ENCODE measurements at places on chromosomes 7 and 10. TPM values are rescaled to one million over a fixed set of nuclear protein-coding genes. Genes with fewer than 3 reads are reported as not detected.

HPSE2 gene
- polyA plus RNA-seq = 0.98 TPM

HOXA3 gene
- polyA plus RNA-seq = 49.7 TPM

NANOS1 gene
- polyA plus RNA-seq = 5.3 TPM

RBP4 gene
- 0.43 TPM for polyA plus RNA-seq

SSC4D gene
- polyA plus RNA-seq = 3.9 TPM

H2BK1 gene
- not detected for polyA plus RNA-seq

FGFBP3 gene
- polyA plus RNA-seq = 3.9 TPM

SPDYE16 gene
- 6.0 TPM for polyA plus RNA-seq

HABP2 gene
- polyA plus RNA-seq = 1.6 TPM

CFAP69 gene
- polyA plus RNA-seq = 12.3 TPM

- no peak for DNase-seq
Observed at GRCh38 chr10:79397575-79398303, 47.7 kb downstream of the ZCCHC24 start.

DNA sequence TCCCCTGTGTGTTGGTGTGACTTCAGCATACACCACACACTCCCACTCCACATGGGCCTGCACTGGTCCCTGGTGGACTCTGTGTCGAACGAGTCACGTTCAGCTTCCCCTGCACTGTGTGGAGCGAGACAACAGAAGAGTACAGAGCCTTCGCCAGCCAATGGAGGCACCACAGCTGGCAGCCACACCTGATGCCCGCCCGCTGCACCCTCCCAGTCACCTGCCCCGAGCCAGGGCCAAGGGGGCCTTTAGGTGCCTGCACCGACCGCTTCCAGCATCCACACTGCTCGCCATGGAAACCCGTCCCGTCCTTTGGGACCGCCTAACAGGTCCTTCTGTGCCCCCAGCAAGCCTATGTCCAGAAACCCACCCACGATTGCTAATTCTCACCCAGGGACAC lies 9.2 kb downstream of the FOXL3 start:
- no peak for DNase-seq

DNA sequence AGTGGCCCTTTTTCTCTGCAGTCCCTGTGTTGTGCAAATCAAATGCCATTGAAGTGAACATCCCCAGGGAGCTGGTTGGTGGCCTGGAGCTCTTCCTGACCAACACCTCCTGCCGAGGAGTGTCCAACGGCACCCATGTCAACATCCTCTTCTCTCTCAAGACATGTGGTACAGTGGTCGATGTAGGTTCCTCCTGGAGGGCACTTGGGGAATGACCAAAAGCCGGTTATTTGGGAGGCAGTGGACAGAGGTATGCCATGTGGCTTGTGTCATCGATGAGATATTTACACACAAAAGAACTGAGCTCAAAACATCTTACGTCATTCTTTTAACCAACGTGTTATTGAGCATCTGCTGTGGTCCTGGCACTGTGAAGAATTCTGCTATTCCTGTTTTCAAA lies 19.7 kb downstream of the OIT3 start:
- DNase-seq = no peak

DNA sequence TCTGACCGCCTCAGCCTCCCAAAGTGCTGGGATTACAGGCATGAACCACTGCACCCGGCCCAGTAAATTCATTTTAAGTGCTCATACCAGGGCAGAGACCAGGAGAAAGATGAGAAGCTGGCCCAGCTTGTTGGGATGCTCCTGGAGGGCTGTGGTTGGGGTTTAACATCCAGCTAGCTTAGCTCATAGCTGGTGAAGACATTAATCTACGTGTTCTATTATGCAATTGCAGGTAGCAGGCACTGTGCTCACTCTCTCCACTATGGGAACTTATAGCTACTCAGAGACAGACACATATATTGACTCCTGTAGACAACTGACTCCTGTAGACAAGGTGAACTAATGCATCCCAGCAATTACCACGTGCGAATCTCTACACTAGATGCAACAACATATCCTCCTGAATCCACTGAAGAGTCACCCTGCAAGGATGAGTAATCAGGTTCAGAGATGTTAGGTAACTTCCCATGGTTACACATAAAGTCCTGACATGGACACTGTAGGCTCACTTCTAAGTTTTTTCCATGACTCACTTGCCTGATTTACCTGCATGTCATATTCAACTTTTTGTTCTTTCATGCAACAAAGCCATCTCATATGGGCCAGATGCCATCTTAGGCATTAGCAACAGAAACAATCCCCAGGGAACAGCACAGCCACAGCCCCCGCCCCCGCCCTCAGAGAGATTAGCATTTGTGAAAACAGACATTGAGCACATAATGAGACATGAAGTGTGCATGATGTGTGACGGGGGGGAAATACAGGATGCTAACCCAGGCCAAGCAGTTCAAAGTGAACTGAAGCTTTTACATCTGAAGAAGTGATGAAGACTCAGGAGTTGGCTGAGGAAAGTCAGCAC lies 37.2 kb downstream of the ERLIN1 start:
- DNase-seq = no peak

GRCh38 chr7:5545222-5545914 lies 121.7 kb upstream of the TNRC18 start:
- DNase-seq = no peak

DNA sequence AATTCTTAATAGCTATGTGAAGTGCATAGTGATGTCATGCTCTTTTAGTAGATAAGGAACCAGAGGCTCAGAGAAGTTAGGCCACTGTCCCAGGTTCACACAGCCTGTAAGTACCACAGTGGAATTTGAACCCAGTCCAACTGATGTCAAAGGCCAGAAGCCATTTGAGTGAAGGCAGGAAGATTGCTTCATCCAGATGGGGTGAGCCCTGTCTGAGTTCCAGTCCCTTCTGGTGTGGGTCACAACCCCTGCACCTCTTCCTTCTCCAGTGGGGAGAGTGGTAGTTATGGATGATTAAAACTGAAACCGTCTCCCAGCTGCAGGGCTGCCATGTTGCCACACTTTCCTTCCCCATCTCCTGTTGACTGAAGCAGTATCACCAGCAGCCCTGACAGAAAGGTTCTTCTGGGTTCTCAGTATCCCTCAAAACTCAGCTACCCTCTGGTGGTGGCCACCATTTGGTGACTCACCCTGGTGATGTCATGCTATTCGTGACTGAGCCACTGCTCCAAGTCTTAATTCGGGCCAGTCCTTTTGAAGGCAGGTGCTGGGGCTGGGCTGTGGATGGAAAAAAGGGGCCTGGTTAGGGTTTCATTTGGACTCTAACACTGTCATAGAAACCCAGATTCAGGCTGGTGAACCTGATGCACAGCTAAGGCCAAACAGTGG lies 1.5 kb upstream of the C10orf95 start:
- no peak for DNase-seq

DNA sequence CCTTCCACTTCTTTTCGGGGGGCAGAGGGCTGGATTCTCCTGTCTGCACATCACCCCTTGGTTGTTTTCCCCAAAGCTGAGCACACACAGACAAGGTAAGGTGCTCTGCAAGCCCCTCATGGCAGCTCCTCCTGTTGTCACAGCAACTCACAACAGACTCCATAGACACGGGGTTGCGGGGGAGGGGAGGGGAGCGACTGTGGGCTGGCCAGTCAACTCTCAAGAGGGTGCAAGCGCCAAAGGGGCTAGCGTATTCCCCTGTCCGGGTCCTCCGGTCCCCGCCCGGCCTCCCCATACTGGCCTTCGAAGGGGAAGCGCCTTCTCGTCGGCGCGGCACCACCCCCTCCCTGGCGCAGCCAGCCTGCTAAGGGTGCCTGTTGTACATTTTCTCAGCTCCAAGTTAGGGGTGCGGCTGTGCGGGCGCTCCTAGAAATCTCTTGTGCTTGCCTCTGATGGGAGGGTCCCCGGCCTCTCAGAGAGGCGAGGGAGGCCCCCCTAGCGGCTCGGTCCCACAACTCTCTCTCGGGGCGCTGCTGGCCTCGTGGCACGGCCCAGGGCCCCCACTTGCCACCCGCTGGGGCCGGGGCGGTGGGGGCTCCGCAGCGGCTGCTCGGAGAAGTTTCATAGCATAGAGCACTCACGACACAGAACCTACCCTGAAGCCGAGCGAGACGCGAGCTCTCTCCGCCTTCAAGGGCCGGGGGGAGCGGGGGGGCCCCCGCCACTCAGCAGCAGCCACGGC lies 498 bp downstream of the RHOBTB1 start:
- peak; percentile 80 for DNase-seq

DNA sequence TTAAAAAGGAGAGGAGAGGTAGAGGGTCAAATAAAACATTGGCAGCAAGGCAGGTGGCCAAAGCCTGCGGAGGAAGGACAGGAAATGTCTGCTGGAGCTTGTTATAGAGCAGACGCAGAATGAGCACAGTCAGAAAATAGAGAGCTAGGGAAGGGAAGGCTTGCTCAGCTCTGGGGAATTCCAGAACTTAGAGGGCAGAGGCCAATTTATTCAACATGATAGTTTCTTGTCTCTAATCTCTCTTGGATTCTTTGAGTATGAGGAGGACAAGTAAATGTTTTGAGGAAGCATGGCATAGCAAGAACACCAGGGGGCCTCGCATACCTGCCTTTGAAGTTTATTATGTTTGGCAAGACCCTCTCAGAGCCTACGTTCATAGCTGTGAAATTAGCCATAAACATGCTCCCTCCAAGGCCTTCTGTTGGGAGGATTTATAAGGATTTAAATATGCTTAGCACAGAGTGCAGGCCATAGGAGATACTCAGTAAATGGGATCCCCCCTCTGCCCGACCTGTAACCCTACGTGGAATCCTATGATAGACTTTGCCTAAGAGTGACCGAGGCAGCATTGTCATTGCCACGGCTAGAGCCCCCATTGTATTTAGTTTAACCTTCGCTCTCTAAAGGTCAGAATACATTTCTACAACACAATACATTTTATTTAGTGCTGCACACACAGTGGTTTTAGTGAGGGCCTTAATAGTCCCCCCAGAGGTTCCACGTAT lies 293.9 kb downstream of the CCDC3 start:
- no peak for DNase-seq

DNA sequence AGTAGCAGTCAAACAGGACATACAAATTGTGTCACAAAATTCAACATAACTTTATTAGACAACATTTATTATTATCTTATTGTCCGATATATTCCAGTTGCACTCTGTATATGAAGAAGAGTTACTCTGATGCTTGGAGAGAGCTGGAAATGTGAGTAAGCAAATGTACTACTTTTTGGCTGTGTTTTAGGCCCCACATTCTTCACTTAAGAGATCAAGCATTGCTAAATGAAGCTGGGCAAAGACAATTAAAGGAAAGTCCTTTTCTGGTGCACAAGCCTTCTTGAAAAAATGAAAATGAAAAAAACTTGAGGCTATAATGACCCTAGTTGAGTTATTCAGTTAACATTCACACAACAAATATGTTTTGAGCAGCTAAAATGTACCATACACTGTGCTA lies 26.1 kb downstream of the MYPN start:
- no peak for DNase-seq

DNA sequence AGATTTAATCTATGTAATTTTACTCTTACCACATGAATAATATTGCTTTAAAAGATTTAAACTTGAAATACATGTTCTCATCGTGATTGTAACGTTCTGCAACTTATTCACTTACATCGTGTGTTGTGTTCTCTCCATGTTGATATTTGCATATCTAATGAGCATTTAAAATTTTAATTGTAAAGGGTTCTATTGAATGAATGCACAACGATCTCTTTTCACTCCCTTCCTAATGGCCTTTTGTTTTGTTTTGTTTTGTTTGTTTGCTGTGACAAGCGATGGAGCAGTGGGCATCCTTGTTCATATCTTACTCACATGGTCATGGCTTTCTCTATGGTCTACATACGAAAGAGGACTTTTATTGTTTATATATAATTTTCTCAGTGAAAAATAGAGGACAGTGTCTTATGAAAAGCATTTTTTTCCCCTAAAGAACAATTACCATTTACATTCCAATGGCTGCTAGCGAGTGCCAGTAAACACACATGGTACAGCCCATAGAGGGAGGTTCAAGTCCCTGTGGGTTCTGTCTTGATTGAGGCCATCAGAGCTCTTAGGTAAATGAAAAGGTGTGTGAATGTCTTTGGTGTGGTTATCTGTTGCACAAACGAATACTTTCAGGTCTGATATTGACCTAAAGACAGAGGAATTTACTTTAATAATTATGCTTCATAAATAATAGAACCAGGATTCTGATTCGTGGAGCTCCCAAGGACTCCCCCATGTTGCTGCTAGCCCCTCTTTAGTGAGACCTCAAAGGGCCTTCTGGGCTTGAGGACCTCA lies 32.4 kb downstream of the BTBD16 start:
- no peak for DNase-seq

DNA sequence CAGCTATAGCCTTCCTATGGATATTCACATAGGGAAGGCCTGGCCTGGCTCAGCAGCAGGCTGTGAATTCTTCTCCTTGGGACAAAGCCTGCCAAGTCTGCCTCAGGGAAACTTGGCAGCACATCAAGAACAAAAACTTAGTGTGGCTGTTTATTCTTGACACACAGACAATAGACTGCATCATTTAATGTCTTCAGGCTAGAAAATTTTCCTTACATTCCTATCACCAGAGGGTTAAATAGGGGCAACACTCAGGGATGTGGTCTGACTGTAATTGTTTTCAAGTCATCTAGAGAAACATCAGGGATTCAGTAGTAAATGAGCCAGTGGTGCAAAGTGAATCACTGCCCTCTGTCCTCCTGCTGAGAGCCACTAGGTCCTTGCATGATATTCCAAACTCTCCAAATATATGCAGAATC lies 137.3 kb downstream of the SEMA3C start:
- no peak for DNase-seq

GRCh38 chr10:110481919-110482318 lies 15.8 kb upstream of the DUSP5 start:
- no peak for DNase-seq

- DNase-seq = no peak
Observed at GRCh38 chr7:27250557-27251070, 8.0 kb downstream of the EVX1 start.

GRCh38 chr10:70920519-70920918 lies 32.2 kb upstream of the PCBD1 start:
- no peak for DNase-seq

GRCh38 chr10:129394518-129395328 lies 72.3 kb upstream of the MGMT start:
- DNase-seq = no peak

- DNase-seq = no peak
Observed at GRCh38 chr7:26616235-26616634, 248.2 kb downstream of the SKAP2 start.

GRCh38 chr7:114934086-114934485 lies 12.2 kb downstream of the MDFIC start:
- no peak for DNase-seq
